ENCODE measurements at places on chromosomes 16 and 17.

- DNase-seq: no peak
Observed at GRCh38 chr16:4623593-4623992, 1.0 kb upstream of the MGRN1 start.

DNA sequence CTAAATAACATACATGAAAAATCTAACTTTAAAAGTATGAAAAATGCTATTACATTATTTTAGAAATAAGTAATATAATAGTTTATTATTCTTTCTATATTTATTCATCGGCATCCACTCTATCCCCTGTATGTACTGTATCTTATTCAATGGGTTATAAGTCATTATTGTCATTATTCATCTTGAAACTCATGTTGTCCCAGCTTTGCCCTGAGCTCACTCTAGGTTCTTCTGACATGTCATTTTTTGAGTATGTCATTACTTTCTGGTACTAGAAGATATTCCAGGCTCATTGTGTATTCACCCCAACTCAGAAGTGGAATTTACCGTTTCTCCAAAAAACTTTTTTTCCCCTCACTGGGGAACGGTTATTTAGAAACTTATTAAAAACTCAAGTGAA, 53.0 kb upstream of the MNT start:
- no peak for DNase-seq

GRCh38 chr17:50920041-50920410, 53.9 kb upstream of the TOB1 start:
- DNase-seq: no peak

DNA sequence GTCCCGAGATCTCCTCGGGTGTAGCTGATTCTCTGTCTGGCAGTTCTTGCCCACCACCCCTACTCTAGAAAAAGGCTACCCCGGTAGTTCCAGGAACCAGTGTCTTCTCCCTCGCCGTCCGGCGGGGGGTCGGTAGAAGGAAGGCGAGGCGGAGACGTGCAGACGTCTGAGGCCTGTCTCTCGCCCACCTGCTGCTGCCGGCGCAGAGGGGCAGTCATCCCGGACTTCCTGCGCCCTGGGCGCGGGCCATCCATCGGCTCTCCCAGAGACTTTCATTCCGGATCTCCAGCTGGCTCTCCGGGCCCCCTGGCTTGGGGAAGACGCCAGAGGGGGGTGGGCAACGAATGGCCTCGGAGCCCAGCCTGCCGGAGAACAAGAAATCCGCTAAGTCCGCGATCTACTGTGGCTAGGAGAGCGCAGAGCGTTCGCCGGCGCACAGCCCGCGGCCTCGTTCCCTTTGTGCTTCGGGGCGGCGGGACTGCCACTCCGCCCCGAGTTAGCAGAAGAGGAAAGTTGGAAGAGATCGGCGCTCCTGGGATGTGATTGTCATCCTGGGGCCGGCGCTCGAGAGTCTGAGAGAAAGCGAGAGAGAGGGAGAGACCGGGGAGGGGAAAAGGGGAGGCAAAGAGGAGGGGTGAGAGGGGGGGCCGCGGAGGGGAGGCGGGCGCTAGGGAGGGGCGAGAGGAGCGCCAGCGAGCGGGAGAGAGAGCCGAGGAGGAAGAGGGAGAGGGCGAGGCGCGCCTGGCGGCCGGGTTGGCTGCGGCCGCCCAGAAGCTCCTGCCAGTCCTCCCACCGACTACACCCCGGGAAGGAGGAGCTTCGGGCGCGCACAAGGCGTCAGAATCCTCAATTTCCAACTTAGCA, at the start of gene IRX5:
TSS of gene IRX5 (plus strand) at position 861 of the 864 bp plus-strand sequence. CDS start 334 bp downstream, outside the sequence.
- DNase-seq: no peak

DNA sequence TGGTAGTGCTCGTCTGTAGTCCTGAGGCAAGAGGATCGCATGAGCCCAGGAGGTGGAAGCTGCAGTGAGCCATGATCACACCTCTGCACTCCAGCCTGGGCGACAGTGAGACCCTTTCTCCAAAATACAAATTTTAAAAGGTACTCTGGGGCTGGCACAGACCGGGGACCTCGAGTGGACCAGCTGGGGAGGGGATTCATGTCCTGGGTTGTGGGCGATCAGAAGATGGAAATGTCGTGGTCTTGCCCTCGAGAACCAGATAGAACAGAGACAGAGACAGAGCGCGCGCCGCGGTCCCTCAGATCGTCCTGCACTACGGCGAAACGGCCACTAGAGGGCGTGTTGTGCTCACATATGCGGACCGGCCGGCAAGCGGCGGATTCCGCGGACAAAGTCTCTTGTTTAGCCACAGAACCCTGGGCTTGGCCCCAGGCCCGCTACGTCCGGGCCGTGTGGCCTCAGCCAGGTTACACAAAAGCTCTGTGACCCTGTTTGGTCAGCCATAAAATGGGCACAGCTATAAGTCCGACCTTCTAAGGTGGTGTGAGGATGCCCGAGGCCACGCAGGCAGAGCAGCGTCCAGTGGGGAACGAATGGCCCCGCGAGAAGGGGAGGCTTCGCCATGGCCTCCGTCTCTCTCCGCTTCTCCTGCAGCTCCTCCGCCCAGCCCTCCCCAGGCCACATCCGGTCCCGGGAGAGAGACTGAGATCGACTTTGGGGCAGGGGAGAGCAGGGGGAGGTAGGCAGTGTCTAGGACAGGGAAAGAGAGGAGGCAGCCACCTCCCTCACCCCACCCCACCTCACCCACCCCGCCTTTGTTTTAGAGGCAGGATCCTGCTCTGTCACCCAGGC, 14.6 kb upstream of the SBK1 start:
- DNase-seq: peak; percentile 55

Data from left renal pelvis (tissue), 4 donors.